ENCODE measurements at places on chromosomes 7 and 10.

- no peak for DNase-seq
These were observed 34.3 kb upstream of the EXOC6 start for GRCh38 chr10:92813979-92814378.

GRCh38 chr10:77580482-77580881 is 57.1 kb downstream of the KCNMA1 start:
- DNase-seq: no peak

DNA sequence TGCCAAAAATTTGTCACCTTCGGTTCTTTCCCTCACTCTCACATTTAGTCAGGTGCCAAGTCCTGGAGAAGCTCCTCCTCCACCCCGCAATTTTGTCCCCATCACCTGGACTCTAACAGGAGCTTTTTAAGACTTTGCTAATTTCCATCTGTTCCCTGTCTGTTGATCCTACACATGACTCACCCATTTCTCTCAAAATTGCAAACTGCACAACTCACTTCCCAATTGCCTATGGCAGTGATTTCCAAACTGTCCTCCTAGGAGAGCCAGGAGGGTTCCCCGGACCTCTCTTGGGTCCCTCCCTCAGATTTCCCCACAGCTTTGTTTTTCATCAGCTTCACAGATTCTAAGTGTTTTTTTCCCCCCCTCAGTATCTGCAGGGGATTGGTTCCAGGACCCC is 120.3 kb downstream of the WNT2 start:
- DNase-seq: no peak

- DNase-seq: no peak
These were observed 336.6 kb upstream of the MEOX2 start for GRCh38 chr7:16023046-16023445.

DNA sequence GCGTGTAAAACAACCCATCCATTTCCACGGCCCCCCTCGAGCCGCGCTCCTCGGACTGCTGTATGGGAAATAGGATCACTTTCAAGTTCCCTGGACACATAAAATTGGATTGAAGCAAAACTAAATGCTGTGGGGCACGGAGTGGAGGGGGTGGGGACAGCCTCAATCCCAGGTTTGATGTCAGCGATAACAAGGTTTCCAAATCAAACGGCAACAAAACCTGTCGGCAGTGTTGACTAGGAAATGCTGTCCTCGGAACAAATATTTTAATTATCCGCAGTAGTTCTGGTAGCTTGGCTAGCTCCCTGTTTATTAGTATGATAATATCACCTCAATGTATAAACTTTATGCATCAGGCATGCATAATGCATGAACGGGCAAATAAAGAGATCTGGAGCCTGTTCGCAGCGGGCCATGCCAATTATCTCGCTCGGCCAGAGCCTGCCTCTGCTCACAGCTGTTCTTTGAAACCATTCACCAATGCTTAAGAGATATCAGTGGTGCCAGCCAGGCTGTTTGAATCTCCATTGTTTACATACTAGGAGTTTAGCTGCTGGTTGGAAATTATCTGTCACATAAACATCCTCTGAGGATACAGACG is 161.1 kb downstream of the PAXIP1 start:
- no peak for DNase-seq

GRCh38 chr7:31705377-31705776 is 18.4 kb downstream of the PPP1R17 start:
- DNase-seq: no peak

- no peak for DNase-seq
These were observed 173.5 kb downstream of the SEMA3E start for GRCh38 chr7:83475420-83475819.
